Astrocyte of the spinal cord (primary cell): ENCODE measurements at places on chromosomes 6 and 20.

GRCh38 chr6:31091680-31092079, 20.7 kb downstream of the C6orf15 start:
- DNase-seq, result no peak

- DNase-seq, result no peak
These were observed 87.7 kb upstream of the NOX3 start for GRCh38 chr6:155543166-155543847.

GRCh38 chr6:47759364-47759763, 22.5 kb upstream of the OPN5 start:
- no peak for DNase-seq

GRCh38 chr6:157795841-157796240, 27.2 kb upstream of the SNX9 start:
- no peak for DNase-seq

DNA sequence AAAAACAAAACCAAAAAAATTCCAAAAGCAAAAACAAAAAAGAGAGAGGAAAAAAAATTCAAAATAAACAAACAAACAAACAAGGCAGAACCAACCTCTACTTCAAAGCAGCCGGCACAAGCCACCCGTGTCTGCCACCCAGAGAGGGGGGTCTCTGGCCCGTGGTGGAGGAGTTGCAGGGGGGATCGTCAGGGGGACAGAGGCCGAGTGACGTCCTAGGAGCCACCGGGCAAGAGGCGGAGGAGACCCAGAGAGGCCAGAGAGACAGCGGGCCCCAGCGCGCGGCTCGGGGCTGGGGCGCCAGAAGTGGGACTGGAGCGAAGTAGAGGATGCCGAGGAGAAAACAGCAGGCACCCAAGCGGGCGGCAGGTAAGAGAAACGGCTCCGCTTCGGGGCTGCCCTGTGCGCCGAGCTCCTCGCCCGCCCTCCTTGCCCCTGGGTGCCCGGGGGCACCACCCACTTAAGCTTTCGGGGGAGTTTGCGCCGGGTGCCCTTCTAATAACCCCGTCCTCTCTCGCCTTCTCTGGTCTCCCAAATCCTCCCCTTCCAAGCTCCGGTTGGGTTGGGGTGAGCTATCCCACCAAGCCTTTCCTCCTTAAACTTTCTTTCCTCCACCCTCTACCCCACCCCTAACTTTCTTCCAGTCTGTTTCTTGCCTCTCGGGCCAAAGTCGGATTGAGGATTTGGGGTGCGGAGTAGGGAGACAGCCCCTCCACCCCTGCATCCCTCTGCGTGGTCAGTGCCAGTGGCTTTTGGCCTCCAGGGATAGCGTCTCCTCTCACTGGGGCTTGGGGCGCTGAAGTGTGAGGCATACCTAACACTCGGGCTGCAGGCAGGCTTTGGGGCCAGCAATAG, 1.0 kb downstream of the TSHZ2 start:
- no peak for DNase-seq

DNA sequence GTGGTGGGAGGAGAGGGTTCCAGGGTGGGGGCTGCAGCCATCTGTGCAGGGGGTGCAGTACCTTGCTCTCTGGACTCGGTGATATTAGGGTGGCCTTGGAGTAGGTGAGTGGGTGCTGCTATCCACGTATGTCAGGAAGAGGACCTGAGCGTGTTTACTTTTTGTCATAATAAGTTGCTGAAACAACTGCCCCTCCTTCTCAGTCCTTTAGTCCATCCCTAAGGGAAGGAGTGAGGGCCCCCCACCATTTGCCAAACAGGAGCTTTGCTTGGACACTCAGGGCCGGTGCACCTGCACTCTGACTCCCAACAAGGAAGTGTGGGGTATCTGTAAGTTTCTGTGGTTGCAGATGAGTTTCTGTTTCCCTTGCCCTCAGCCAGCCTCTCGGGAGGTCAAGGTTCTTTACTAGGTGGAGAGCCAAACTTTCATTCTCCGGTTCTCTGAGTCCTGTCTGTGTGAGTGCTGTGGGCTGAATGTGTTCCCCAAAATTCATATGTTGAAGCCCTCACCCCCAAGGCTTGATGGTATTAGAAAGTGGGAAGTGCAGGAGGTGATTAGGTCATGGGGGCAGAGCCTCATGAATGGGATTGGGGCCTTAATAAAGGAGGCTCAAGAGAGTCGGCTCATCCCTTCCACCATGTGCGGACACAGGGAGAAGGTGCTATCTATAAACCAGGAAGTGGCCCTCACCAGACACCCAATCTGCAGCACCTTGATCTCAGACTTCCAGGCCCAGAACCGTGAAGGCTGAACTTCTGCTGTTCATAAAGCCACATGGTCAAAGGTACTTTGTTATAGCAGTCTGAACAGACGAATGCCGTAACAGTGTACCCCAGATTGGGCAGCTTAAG, 19.6 kb upstream of the CCR6 start:
- DNase-seq, result no peak

DNA sequence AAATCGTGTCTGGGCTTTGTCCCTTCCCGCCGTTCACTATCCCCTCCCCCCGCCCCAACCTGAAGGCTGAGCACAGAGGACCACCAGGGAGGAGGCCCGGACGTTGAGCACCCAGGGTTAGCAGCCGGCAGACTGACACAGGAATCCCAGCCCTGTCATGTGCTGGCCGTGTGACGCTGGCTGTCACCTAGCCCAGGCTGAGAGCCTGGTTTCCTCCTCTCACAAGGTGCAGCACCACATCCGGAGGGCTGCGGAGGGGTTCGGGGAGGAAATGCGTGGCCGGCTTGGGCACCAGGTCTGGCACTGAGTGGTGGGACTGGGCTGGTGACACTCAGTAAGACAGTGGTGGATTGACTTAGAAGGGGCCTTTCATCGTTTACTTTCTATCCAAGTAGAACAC, 4.6 kb upstream of the LSM14B start:
- DNase-seq, result no peak

DNA sequence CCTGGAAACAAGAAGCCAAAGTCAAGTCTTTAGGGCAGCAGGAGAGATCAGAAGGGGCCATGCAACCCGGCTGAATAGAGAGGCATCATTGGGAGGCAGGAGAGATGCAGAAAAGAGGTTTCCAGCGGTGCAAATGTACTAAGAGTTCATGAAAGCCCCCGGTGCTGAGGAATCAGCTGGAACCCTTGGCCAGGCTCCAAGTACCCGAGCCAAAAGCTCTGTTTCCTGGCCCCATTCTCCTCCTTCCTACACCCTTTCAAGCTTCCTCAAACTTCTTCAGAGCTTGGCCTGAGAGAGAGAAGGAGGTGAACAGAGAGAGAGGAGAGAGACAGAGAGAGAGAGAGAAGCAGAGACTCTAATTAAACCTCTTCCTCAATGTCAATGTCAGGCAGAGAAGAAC, 433.5 kb downstream of the PRKN start:
- no peak for DNase-seq

GRCh38 chr20:34581341-34582184, 23.0 kb downstream of the MAP1LC3A start:
- peak; percentile 63 for DNase-seq

DNA sequence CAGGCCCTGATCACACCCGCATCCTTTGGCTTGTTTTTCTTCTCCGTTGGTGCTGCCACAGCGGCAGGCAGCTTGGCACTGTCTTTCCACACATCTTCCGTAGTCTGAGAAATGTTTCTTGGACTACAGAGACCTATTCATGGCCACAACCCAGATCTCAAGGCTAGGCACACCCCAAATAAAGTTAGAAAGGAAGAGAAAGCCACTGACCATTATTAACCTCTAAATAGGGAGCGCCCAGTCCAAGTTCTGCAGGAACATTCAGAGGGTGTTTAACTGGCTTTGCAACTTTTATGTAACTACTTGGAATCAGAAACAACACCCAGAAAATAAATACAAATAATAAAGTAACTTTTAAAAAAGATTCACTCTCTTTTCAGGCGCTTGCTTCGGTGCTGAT, 124.8 kb upstream of the NEDD9 start:
- no peak for DNase-seq

DNA sequence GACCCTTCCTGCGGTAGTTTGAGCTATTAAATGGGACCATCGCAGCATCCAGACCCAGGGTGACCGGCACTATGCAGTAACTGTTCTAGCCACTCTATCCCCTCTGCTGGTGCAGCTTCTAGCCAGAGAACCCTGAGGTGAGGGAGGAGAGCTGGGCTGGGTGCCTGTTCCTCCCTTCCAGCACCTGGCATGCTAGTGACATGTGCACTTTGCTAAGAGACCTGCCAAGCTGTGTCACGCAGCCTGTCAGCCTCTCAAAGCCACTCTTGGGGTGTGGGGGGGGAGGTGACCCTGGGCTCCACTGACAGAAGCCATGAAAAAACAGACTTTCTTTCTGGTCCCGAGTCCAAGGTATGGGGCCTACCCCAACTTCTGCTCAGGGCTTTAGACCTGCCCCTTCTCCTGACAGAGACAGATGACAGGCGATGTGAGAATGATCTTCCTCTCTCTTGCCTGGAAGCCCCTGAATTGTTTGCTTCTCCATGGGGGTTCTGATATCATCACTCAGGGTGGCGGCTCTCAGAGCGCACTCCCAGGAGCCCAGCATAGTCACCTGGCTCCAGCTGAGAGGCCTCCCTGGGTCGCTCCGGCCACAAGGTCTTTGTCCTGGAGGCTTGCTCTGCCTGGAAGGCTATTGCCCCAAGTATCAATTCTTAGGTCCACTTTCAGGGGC, 47.2 kb upstream of the MLN start:
- DNase-seq, result no peak

DNA sequence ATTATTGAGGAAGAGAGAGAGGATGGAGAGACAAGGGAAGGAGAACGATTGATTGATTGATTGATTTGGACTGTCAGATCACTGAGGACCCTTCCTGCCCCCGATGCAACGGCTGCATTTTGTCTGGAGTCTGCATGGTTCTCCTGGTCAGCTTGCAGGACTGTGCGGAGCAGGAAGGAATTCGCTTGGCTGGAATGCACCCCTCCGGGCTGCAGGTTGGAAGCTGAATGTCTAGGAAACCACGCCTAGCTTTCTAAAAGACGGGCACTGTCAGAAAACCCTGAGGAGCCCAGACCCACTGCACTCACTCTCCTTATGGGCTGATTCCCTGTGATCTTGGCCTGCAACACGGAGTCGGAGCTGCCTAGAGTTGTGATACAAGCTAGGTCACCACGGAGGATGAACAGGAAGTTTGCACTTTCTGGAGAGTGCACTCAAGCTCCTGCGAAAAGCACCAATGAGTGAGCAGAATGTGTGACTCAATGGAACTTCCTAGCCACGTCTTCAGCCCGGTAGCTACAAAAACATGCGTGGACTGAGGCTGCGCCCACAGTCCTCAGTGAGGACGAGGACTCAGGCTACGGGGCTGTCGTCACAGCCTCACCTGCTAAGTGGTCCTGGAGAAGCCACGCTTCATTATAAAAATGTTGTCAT, 14.4 kb downstream of the DACT2 start:
- no peak for DNase-seq

GRCh38 chr6:69601132-69601531, 195.7 kb downstream of the LMBRD1 start:
- DNase-seq, result no peak

GRCh38 chr6:158457131-158457530, 102.8 kb upstream of the TMEM181 start:
- no peak for DNase-seq

GRCh38 chr6:118899948-118900347, 6.0 kb downstream of the ASF1A start:
- no peak for DNase-seq

DNA sequence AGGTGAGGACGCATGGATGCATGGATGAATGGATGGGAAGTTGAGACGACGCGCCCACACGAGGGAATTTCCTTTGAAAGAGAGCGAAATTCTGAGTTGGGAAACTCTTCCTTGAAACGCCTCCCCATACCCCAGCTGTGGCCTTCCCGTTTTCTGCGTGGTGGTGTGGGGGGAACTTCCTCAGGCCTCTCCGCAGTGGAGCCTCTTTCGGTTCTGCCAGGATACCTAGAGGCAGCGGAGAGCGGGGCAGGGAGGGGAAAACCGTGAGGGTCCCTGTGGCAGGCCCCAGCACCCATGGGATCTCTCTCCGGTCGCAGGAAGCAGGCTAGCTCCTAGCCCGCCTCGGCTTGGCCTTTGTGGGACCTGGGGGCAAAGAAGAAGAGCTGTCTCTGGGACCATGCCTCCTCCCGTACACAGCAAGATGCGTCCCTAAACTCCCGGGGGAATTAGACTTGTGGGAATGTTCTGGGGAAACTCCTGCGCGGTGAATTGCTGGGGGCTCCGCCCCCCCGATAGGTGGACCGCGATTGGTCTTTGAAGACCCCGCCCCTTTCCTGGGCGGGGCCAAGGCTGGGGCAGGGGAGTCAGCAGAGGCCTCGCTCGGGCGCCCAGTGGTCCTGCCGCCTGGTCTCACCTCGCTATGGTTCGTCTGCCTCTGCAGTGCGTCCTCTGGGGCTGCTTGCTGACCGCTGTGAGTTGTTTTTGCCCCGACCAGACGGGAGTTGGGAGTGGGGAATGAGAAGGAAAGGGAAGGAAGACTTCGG, at the start of gene CD40:
CD40 (plus strand) TSS at position 611 of the 764 bp plus-strand sequence; CDS start at position 641, 30 bp downstream.
- peak; percentile 59 for DNase-seq

- DNase-seq, result peak; percentile 61
These were observed 45.0 kb downstream of the SLC23A2 start for GRCh38 chr20:4956200-4956810.

GRCh38 chr6:43395776-43396175, 26.3 kb upstream of the ZNF318 start:
- no peak for DNase-seq

GRCh38 chr20:59925899-59926298, 7.5 kb downstream of the SYCP2 start:
- no peak for DNase-seq

GRCh38 chr6:139509167-139509566, 134.7 kb upstream of the CITED2 start:
- no peak for DNase-seq

DNA sequence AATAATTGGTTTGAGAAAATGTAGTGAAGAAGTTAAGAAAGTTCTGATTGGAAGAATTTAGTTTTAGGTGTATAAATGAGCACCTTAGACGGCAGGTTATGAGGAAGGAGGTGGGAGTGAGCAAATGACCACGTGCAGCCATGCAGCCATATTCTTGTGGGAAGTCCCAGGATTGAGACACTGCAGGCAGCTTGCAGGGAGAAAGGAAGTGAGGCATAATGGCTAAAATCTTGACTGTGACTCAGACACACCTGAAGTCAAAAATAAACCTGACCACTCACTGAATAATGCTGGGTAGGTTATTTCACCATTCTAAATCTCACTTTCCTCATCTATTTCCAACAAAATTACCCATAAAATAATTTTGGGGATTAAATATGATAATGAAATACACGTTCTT, 16.6 kb downstream of the DSE start:
- peak; percentile 47 for DNase-seq

- no peak for DNase-seq
These were observed 2.7 kb downstream of the PSMG4 start for GRCh38 chr6:3261518-3261820.
